ENCODE measurements at places on chromosomes 3 and 15. TPM values are rescaled to one million over a fixed set of nuclear protein-coding genes. Genes with fewer than 3 reads are reported as not detected.

The GMNC gene
- not detected for total RNA-seq

The HRH1 gene
- total RNA-seq, result 3.7 TPM

The MEGF11 gene
- not detected for total RNA-seq

The GP9 gene
- total RNA-seq, result 0.11 TPM

The CCR9 gene
- total RNA-seq, result not detected

The ANP32A gene
- 72.0 TPM for total RNA-seq

The SMCO1 gene
- not detected for total RNA-seq

The LINGO1 gene
- 0.09 TPM for total RNA-seq

The PTX3 gene
- 213 TPM for total RNA-seq

The POMGNT2 gene
- total RNA-seq, result 3.4 TPM

The NDUFB5 gene
- 151 TPM for total RNA-seq

The GOLGA8G gene
- total RNA-seq, result not detected

The C3orf52 gene
- total RNA-seq, result 16.8 TPM

The GPR171 gene
- total RNA-seq, result not detected

The ARPIN gene
- total RNA-seq, result 12.4 TPM

The STRIT1 gene
- total RNA-seq, result not detected

The STAB1 gene
- total RNA-seq, result 199 TPM

The PEAK1 gene
- 81.8 TPM for total RNA-seq

The SLC35A5 gene
- total RNA-seq, result 35.5 TPM

The B3GALNT1 gene
- 8.5 TPM for total RNA-seq

The OSBPL10 gene
- 12.3 TPM for total RNA-seq
